Esophagus mucosa (tissue), 1 donor: ENCODE measurements at places on chromosomes 7 and 10.
A peak's percentile ranks its signal among the peaks of the same experiment; 100 is the strongest.

- no peak for ATAC-seq
Observed at GRCh38 chr10:47190802-47191450, 109.1 kb upstream of the GDF10 start.

DNA sequence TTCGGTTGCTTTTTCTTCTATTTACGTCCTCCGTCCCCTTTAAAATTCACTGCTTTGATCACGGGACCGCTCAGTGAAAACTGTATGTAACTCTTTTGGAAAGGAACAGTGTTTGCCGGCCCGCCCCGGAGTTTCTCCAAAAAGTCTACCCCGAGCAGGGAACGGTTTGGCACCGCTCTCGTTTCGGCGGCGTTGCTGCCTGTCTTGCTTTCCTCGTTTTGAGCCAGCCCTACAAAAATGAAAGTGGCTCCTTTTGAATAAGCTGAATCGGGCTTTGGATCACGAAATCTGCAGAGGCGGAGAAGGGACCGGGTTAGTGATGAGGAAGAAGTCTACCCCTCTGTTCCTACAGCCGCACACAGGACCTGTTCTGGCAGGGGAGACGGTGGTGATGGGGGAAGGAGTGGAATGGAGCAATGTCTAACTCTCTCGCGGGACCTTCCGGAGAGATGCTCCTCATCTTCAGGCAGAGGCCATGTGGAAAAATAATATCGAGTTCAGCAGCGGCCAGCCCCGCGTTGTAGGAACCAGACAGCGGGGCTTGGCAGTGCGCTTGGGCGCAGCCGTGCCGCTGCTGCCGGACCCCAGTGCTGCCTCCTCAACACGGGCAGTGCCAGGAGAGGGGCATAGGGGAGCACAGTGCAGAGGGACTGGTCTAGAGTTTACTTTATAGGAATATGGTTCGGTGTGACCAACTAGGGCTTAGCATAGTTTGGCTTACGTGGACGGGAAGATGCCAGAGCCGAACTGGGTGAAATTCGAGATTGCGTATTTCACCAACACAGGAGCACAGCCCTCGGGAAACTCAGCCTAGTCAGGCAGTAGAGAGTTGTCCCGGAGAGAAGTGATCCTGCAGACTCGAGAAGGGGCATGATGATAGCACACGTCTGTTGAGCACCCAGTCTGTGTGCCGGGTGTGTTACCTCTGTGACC is 1.4 kb downstream of the HTRA1 start:
- peak; percentile 14 for ATAC-seq

- no peak for ATAC-seq
Observed at GRCh38 chr10:98097616-98098015, 36.8 kb upstream of the R3HCC1L start.

DNA sequence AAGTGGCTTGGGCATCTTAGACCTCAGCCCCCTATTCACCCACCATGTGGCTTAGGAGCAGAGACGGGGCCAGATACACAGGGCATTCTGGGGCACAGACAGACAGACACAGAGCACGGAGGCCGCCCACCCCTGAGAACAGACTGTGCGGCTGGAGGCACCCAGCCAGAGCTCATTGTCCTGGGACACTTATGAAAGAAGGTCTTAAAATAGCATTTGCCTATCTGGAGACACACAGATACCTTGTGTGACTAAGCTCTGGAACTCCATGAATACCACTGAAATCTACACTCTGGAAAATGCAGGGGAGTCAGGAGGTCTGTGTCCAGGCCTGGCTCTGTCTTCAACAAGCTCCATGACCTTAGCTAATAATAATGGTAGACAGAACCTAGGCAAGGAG is 41.4 kb upstream of the ADO start:
- no peak for ATAC-seq

DNA sequence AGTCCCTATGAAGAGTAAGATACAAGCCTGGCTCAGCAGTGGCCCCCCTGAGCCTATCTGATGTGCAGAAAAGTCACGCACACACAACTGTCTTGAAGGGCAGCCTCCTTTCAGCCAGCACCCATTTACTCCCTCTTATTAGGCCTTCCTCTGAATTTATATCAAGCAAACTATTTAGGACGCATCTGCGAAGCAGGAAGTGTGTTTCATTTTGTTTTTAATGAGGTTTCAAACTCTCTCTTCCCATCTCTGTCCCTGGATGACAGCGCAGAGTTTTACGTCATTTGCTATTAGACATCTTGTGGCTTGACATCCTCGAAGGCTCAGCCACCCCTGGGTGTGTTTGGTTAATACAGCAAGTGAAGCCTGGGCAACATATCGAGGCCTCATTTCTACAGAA is 79.5 kb downstream of the CUX1 start:
- no peak for ATAC-seq

GRCh38 chr7:19508821-19509220 is 200.0 kb downstream of the POLR1F start:
- ATAC-seq = no peak
